ENCODE measurements at places on chromosomes 11 and 22. TPM values are rescaled to one million over a fixed set of nuclear protein-coding genes. Genes with fewer than 3 reads are reported as not detected.

Gene APOL4
- 10.8 TPM for total RNA-seq

GRCh38 chr11:118988280-118988679, 9.7 kb upstream of the CENATAC start:
- no peak for DNase-seq

DNA sequence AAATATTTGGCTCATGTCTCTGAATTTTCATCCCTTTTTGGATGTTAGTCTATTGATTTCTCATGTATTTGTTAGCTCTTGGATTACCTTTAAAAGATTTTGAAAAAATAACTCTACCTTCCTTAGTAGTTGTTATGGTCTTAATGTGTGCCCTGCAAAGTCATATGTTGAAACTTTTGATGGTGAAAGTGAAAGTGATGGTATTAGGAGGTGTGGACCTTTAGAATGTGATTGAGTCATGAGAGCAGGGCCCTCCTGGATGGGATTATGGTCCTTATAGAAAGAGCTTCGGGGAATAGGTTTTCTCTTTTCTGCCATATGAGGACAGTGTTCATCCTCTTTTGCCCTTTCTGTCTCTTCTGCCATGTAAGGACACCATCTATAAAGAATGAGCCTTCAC, 33.6 kb upstream of the MPPED2 start:
- DNase-seq = no peak

Gene FDX1
- total RNA-seq = 16.2 TPM

Gene SLC22A6
- not detected for total RNA-seq

DNA sequence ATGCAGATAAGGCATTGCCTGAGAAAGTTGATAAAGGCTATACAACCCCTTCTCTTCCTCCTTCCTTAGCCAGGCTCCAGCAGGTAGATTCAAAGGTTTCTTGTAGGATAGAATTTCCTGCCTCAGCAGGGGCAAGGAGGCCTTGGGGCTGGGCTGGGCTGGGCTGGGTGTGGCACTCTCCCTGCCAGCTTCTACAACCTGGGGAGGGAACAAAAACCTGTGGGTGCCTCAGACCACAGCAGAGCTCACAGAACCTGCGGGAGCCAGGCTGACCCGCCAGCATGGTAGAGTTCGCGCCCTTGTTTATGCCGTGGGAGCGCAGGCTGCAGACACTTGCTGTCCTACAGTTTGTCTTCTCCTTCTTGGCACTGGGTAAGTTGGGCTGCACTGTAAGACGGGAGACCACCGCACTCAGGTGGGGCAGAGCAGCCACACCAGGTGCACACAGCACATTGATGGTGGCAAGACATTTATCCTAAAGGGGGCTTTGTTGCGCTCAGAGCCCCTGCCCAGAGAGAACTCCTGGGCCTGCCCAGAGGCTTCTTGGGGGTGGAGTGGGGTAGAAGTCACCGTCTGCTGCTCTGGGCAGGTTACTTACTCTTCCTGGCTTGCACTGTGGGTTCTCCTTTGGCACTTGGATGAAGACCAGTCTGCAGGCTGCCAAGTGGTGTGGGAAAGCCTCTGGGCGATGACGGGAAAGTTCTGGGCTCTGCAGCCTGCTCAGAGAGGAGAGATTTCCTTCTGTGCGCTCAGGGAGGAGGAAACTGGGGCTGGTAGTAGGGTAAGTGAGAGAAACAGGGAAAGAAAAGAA, at the start of gene MOGAT2:
MOGAT2 (plus strand) TSS at position 231 of the 811 bp plus-strand sequence; CDS start at position 282, 51 bp downstream.
- no peak for DNase-seq

DNA sequence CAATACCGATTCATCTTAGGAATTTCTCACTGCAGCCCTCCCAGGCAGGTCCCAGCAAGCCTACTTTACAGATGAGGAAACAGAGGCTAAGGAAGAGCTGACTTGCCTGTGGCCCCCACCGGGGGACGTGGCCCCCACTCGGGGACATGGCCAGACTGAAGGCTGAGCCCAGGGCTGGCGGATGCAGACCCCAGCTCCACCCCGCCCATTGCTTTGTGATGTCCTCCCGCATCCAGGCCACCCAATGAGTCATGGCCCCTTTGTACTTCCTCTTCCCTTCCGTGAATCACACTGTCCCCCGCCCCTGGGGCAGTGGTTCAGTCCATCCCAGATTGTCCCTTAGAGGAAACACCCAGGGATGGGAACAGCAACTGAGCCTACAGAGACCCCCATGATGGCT, 116.0 kb upstream of the ANO1 start:
- DNase-seq = peak; percentile 52

Gene ABCG4
- 1.8 TPM for total RNA-seq

Gene EEF1G
- total RNA-seq = 894 TPM

DNA sequence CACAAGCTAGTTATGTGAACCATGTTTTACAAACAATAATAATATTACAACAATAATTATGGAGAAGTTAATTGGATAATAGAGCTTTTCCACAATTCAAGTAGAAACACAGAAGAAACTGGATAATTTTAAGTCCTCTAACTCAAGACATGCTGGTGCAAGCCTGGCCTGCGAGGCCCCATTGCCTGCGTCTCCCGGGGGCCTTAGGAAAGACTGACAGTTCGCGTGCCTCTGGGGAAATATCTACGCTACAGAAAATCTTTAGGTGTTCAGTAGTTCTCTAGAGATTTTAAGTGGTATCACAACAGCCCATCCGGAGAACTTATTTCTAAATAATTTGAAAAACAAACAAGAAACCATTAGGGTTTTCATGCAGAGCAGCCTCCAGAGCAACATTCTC, 23.2 kb downstream of the GAL start:
- no peak for DNase-seq

- no peak for DNase-seq
Measured at GRCh38 chr11:41053894-41054293, 405.6 kb downstream of the LRRC4C start.

Data from left cardiac atrium (tissue), 4 donors.